ENCODE measurements at places on chromosomes 5 and 9.

- no peak for DNase-seq
These were observed 2.1 kb upstream of the SH3RF2 start for GRCh38 chr5:145934276-145934675.

DNA sequence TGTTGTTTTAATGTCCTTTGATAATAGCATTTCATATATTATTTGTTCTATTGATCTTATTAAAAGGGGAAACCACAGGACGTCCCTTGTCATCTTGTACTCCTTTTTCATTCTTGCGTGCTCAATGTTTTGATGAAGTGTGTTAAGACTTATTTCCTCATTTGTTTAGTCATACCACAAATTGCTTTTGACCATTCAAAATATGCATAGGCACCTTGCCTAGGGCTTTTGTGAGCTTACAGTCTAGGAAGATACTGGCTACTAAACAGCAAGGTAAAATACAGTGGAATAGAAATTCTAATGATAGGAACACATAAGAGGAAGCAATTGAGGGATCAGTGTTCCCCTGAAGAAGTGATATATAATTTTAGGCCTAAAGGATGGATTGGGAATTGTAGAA lies 190.3 kb downstream of the WDR70 start:
- DNase-seq, result no peak

GRCh38 chr5:122439645-122440044 lies 127.6 kb downstream of the SNCAIP start:
- no peak for DNase-seq

GRCh38 chr5:116898917-116899316 lies 324.3 kb upstream of the SEMA6A start:
- no peak for DNase-seq

DNA sequence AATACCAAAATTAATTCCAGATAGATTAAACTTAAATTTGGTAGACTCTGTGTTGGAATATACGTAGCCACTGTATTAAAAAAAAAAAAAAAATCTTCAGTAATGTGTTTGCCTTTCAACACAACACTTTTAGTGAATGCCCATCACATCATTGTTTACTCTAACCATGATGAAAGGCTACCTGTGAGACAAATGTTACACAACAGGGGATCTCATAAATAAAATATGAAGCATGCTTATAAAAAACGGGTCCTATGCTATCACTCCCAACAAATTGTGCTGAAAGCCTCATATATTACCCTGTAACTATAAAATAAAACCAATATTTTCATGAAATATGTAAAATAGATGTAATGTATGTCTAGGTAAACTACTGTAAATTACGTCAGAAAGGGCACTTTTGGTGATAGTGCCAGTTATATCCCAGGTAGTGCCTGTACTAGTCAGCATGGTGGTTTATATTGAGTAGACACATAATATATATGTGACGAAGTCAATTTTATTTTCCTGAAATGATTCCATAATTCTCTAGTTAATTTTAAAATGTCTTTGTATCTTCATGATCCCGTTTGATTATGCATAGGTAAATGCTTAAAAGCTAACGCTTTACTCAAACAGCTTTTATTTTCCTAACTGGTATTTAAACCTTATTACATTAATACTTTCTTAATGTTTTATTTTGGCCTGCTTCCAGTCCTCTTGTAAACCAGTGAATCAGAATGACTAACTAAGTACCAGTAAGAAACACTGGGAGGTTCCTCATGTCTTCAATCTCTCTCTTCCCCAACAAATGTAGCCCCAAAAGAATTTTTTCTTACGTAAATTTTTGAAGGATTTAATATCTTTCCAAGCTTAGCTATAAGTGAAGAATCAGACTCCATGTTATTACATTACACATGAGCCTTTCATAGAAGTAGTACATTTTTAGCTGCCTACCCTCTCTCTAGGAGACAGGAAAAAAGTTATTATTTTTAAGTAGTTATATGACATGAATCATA lies 420.3 kb downstream of the GABRG2 start:
- DNase-seq, result no peak

DNA sequence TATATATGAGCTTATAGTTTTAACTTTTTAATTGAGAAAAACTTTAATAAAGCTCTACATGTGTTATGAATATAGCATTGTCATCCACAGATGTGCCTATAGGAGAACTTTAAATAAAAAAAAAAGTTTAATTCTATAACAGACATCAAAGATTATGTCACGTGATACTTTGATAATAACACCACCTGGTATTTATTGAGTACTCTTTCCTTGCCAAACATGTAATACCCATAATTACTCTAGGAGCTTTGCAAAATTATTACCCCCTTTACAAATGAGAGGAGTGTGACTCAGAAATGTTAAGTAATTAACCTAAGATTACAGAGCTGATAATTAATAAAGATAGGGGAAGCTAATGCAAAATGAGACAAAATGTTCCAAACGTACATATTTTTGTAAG lies 43.0 kb downstream of the ITGA2 start:
- no peak for DNase-seq

DNA sequence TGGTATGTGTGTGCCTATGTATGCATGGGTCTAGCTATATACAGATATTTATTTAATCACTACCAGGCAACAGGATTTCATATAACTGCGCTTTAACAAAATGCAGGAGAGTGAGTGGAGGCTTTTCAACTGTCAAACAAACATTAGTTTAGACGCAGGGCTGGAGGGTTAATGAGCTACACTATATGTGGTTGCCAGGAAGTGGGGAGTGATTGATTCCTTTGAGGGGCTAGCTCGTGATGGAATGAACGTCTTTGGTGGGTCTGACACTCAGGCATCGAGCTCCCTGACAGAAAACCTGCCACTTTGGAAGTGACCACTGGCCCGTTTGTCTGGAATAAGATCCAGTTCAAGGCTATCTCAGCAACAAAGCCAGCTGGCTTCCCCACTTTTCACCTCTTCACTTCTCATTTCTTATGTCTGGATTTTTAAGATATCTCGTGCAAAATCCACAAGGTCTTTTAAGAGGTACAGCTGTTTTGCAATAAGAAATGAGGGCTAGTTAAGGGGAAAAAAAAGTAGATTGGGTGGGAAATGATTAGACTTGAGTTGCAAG lies 78.0 kb downstream of the CFAP77 start:
- no peak for DNase-seq

DNA sequence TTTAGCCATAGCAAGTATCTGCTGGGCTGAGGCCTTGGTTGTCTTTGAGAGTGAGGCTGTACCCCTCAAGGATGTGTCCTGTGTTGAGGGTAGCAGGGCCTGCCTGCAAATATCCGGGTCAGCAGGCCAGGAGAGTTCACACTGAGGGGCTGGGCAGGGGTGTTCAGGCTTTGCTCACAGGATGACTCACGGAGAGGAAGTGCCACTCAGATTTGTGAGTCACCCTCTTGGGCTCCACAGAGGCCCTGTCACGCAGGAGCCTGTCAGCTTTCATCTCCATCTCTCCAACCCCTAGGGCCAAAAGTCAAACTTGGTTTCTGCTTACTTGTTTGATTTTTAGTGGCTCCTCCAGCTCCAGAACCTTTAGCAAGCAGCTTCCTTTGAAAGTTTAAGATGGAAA lies 211.5 kb downstream of the SEC61B start:
- peak; percentile 88 for DNase-seq

- DNase-seq, result no peak
These were observed 51.4 kb downstream of the EXD3 start for GRCh38 chr9:137371521-137371941.

DNA sequence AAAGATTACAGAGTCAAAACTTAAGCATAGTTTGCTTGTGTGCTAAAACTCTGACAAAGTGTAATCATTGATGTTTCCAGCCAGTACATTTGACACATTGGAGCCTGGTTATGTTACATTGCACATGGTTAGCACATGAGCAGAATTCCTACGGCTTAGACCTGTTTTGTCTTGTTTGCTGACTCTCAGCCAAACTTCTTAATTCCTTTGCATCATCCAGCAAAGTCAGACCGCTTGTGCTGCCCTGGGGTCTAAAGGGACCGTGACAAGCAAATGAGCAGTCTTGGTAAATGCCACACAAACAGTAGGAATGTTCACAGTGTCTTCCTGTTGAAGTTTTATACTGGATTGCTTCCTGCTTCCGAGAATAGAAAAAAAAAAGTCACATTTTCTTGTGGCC lies 72.0 kb upstream of the ENTREP1 start:
- no peak for DNase-seq

DNA sequence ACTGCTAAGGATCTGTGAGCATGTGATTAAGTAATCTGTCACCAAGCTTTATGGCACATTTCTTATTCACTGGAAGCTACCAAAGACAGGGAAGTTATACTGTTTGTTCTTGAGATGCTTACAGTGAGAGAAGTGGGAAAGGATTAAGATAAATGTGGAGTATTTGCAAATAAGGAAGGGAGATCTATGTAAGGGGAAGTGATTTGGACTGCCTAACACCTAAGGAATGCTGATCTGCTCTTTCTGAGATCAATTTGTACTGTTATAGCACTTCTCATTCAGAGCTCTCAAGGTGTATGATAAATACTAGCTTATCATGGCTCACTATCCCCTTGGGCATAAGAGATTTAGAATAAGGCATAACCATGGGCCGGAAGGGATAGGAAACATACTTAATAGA lies 80.0 kb upstream of the NTRK2 start:
- DNase-seq, result no peak

- DNase-seq, result no peak
These were observed 78.5 kb downstream of the C9orf152 start for GRCh38 chr9:110129425-110129824.

DNA sequence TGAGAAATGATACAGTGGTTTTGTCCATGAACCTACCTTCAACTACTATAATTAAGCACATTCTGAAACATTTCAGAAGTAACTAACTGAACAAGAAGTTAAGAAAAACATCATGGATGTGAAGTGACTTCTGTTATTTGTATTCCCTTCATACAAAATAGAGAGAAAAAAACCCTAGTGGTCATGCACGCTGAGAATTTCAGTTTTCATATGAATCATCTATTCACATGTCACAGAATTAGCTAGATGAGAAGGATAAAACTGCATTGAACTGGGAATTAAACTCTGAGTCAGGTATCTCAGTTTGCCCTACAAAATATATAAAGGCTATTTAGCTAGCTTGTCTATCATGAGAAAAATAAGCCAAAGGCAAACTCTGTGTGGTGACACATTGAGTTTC lies 451.8 kb upstream of the FTMT start:
- no peak for DNase-seq

GRCh38 chr5:41094871-41095270 lies 23.7 kb upstream of the MROH2B start:
- DNase-seq, result peak; percentile 45

DNA sequence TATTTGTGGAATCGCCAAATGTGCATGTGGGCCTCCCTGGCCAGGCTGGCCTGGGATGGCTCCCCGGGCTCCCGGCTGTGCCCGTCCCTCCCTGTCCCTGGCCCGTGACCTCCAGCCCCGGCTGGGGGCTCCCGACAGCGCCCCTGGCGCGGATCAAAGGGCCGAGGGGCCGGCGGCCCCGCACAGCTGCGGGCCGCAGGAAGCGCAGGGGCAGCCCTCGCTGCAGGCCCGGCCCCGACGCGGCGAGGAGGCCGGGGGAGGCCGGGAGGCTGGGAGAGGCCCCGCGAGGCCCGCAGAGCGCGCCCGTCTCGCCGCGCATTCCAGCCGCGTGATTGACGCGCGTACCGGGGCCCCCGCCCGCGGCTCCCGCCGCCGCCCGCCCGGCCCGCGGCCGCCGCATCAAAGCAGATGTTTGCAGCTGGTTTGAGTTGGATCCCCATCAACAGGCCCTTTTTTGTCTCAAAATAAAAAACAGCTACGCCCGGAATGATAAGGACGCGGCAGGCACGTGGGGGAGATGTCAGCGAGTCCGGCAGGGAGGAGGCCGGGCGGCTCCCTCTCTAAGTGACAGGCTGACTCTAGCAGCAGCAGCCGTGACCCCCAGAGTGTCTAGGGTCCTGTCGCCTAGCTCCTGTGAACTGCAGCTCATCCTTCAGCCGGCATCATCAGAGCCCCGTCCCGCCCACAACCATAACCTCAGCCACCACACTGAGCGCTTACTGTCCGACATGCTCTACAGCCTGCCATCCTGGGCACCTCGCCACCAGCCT lies 69.4 kb downstream of the LMX1B start:
- no peak for DNase-seq

- no peak for DNase-seq
These were observed 150.2 kb downstream of the KIAA0825 start for GRCh38 chr5:94467954-94468930.

DNA sequence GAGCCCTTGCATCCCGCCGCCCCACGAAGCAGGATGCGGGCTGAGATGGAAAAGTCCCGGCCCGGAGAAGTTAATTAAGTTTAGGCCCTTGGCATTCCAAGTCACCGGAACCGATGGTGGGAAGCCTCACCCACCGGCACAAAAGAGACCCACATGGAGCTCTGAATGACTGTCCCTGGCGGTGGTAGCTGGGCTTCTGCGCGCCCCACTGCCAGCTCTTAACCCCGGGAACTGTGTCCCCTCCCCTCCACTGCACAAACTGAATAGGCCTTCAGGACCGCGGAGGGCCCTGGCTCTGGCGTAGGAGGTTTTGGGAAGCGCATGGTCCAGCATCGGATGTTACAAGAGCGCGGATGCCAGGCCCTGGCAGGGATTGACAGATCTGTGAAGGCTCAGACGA lies 291.1 kb upstream of the TUT7 start:
- no peak for DNase-seq

GRCh38 chr5:87120518-87121303 lies 147.0 kb upstream of the RASA1 start:
- no peak for DNase-seq

DNA sequence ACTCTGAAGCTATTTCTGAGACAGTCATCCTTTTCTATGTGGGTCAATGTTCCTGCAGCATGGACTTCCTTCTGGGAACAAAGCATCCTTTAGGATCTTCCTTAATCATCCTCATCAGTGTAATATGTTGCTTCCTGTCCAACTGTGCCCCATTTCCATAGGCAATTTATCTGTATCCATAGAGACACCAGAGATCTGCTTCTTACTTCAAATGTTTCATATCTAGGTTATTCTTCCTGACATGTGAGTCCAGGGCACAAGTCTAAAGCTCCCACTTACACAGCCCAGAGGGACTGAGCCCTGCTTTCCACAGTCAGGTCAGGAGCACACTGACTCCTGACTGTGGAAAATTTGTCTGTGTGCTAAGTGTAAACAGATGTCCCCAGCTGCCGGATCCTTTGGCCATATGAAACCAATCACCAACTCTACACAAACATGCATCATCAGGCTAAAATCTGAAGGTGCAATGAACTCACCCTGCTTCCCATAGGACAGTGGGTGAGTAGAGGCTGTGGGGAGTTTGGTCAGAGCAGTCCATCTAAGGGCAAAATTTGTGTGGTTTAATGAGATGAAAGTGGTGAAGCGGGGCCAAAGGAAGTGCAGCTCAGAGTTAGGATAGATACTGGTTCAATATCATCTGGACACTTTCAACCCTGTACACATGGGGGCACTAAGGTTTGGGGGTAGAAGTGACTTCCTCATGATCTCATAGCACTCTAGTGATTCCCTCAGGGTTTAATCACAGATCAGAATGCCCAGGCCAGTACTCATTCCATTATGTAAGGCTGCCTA lies 85.2 kb upstream of the TNC start:
- DNase-seq, result no peak

GRCh38 chr9:96009690-96010472 lies 134.4 kb downstream of the ERCC6L2 start:
- no peak for DNase-seq

- no peak for DNase-seq
These were observed 1.7 kb upstream of the TOPORS start for GRCh38 chr9:32554107-32554506.

All from mesendoderm (in vitro differentiated cells).